ENCODE measurements at places on chromosomes 2 and 18. TPM values are rescaled to one million over a fixed set of nuclear protein-coding genes. Genes with fewer than 3 reads are reported as not detected.

The CENPO gene
- total RNA-seq: 1.3 TPM

GRCh38 chr2:66186537-66186936 lies 248.4 kb upstream of the MEIS1 start:
- peak; percentile 47 for DNase-seq

DNA sequence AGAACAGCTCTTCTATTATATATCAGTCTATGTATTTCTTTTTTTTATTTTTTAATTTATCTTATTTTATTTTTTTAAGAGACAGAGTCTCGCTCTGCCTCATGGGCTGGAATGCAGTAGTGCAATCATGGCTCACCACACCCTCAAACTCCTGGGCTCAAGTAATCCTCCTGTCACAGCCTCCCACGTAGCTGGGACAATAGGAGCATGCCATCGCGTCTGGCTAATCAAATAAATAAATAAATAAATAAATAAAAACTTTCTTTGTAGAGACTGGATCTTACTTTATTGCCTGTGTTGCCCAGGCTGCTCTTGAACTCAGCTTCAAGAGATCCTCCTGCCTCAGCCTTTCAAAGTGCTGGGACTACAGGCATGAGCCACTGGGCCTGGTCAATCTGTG lies 117.0 kb downstream of the RBMS1 start:
- no peak for DNase-seq

- no peak for DNase-seq
These were observed 3.5 kb upstream of the CD226 start for GRCh38 chr18:69951182-69951581.

GRCh38 chr18:10044054-10044453 lies 130.2 kb downstream of the VAPA start:
- no peak for DNase-seq

DNA sequence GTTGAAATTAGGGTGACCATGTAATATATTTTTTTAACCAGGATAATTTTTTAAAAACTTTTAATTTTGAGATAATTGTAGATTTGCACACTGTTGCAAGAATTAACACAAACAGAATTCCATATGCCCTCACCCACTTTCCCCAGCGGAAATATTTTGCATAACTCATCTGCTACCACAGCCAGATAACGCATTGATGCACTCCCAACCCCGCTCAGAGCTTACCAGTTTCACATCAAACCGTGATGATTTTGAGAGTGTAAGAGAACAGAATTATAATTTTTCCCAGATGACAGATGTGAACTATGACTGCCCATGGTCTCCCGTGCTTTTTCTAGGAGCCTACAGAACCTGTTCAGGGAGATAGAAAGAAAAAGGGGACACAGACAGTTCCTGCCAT lies 35.2 kb upstream of the LDLRAD4 start:
- DNase-seq: no peak

DNA sequence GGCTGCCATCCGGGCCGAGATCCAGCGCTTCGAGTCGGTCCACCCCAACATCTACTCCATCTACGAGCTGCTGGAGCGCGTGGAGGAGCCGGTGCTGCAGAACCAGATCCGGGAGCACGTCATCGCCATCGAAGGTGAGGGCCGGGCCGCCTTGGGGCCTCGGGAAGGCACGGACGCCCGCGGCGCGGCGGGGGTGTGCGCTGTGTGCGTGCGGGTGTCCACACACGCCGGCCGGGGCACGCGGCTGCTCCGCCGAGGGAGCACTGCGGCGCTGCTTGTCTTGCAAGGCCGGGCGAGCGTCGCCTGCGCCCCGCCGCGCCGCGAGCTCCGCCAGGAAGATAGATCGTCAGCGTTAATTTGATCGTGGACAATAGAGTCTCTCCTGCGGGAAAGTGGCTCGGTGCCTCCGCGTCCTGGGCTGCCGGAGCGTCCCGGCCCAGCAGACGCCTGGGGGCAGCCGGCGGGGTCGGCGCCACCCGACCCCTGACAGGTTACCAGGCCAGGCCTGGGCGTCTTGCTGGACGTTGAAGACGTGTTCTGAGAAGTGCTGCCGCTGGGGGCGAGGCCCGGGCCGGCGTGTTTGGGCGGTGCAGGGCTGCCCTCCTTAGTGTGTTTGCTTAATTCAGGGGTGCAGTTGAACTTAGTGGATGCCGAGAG lies 1.0 kb downstream of the AGAP1 start:
- DNase-seq: peak; percentile 56

The EDAR gene
- total RNA-seq: not detected

DNA sequence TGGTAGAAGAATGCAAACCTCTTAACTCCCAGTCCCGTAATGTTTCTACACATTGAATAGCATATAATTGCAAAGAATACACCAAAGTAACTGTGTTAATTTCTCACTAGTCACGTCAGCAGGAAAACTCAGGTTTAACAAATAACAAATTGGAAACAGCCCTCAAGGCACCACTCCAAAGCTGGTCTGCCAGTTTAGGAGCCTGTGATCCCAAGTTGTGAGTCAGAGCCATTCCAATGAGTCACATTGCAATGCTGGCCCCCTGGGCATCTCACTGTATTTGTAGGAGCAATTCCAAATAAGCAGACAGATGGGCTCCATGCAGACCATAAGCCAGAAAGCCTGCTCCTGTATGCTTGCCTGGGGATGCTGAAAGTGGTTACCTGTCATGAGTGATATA lies 143.2 kb upstream of the SETBP1 start:
- DNase-seq: no peak

All from stomach (tissue), 19 donors.